ENCODE measurements at places on chromosomes 3 and 15. TPM values are rescaled to one million over a fixed set of nuclear protein-coding genes. Genes with fewer than 3 reads are reported as not detected.

The ZBTB20 gene
- total RNA-seq, result 242 TPM

The SLCO3A1 gene
- 31.4 TPM for total RNA-seq

- DNase-seq, result no peak
These were observed 17.2 kb upstream of the B4GALT4 start for GRCh38 chr3:119257654-119258410.

GRCh38 chr3:127759826-127760225, 62.5 kb downstream of the MGLL start:
- no peak for DNase-seq

The NOX5 gene
- total RNA-seq, result 0.27 TPM

Data from thyroid gland (tissue), 4 donors.